ENCODE measurements at places on chromosomes 5 and 9.
A peak's percentile ranks its signal among the peaks of the same experiment; 100 is the strongest.

DNA sequence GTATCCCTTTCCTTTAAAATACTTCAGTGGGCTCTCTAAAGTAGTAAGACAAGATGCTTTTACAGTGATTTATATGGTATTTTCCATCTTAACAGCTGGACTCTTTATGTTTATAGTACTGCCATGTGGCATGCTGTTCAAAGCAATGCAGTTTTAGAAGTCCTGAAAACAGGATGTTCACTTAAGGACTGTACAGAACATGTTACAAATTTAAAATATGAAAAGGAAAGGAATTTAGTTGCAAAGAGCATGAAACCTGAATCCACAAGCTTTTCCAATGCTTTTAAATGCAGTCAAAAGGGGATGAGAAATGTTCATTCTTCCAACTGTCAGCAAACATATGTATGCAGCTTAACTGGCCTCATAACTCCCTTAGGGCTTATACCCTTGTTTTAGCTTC, 580.2 kb downstream of the EFNA5 start:
- no peak for DNase-seq

- no peak for DNase-seq
Measured at GRCh38 chr5:150148117-150148927, 7.3 kb downstream of the PDGFRB start.

- DNase-seq: no peak
Measured at GRCh38 chr9:77847059-77847499, 184.5 kb downstream of the GNAQ start.

DNA sequence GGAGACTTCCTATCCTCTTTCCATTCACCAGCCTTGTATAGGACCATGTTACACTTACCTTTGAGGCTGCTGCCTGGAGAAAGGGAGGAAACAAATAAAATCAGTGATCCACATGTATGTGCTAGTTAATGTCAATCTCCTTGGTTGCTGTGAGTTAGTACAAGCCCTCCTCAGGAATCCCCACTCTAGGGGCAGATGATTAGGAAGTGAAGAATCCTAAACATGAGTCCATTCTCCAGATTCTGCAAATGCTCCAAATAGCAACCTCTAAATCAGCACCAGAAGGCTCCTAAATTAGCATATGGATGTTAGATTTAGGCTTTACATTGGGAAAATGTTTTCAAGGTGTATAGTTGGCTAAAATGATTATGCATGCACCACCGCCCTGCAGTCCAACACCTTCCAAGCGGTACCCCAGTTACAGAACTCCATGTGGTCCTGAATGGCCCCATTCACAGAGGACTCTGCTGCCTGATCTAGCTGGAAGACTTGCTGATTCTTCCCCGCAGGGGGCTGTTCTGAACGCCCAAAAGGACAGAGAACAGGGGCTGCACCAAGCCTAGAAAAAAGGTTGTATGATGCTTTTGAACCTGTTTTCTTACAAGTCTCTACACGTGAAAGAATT, 123.2 kb downstream of the TLE1 start:
- DNase-seq: no peak

DNA sequence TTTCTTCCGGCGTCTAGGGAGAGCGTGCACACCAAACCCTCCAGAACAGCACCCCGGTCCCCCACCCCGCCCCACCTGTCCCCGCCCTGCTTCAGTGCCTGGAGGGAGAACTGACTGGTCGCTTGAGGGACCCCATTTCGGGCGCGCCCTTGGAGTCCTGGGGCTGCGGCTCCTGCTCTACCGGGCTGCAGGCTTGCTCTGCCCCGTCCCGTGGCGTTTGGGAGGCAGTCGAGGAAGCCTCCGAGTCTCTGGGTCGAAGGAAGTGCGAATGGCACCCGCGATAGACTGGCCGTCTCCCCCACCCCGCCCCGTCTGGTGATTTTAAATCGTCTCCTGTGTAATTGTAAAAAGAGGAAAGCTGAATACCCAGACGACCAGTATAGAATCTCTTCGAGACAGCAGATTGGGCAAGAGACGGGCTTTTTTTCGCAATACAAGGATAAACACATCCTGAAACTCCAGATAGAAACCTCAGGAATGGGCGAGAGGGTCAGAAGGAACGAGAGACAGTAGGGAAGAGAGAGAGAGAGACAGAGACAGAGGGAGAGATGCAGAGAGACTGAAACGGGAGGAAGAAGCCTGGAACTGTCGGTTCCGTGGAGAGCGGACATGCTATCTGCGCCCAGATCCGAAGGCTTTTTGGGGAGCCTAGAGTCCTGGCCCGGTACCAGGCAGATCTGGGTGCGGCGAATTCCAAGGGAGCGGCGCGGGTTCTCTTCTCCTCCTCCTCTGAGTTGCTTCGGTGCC, 9.9 kb downstream of the PRDM6 start:
- no peak for DNase-seq

- no peak for DNase-seq
Measured at GRCh38 chr9:19998823-19999455, 210.1 kb upstream of the SLC24A2 start.

GRCh38 chr9:14096258-14096922, 217.6 kb downstream of the NFIB start:
- DNase-seq: peak; percentile 86

- no peak for DNase-seq
Measured at GRCh38 chr5:143800715-143801114, 11.2 kb upstream of the HMHB1 start.

DNA sequence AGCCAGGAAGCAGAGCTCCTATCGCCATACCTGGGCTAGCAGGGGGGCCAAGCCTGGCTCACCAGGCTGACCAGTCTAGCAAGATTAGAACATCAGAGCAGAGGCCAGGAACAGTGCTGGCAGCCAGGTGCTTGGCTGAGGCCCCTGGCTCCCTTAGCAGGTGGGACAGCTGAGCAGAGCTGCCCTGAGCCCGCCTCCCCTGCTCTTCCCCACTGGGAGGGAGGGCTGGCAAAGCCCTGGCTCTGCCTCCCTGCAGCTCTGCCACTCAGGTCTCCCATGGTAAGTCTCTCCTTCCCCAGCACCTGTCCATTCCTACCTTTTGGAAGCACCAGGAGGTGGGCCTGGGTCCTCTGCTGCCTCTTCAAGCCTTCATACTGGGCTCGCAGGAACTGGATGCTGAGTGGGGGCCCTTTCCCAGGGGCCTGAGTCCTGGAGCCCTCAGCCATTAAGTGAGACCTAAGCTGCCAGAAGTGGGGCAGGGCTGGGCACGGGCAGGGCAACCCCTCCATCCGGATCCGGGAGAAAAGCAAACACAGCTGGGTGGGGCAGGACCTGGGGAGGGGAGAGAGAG, 803 bp downstream of the C9orf152 start:
- no peak for DNase-seq

- no peak for DNase-seq
Measured at GRCh38 chr9:110996436-110997220, 41.6 kb downstream of the LPAR1 start.

- DNase-seq: no peak
Measured at GRCh38 chr5:132458651-132459030, 31.9 kb downstream of the IRF1 start.

Measured in non-pigmented ciliary epithelial cell (primary cell).